ENCODE measurements at places on chromosomes 2 and 18.

DNA sequence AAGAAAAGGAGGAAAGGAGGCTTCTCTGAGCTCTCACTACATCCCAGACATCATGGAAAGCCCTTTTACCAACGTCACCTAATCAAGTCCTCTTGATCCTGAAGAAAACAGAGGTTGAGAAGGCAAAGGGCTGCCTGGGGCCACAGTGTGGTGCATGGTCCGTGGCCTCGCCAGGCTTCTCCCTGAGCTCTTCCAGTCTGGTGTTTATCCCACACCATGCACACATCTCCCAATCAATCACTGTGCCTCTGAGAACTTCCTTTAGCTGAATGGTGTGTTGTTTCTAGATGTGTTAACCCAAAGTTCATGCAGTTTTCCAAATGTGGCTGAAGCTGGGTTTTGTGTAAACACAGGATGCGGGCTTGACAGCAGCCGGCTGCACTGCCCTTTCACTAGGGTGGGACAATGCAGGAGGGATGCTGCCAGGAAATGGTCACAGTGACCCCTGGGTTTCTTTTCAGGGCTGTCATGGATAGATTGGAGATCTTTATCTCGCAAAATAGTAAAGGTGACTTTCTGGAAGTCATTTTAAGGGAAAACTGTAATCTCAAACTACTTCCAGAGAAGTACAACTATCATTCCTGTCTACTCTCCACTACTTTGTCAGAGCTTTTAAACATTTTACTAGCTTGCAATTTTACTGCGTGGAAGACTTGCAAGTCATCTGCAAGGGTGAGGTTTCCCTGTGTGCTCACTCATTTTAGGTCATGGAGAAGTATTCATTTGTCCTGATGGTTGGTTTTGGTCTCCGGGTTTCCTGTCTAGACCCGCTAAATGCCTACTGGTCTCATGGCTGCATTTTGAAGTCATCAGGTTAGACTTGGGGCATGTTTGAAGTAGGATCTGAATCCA is 54.6 kb downstream of the IL1R2 start:
- DNase-seq = no peak

- no peak for DNase-seq
Observed at GRCh38 chr2:228701506-228701905, 520.0 kb upstream of the SPHKAP start.

DNA sequence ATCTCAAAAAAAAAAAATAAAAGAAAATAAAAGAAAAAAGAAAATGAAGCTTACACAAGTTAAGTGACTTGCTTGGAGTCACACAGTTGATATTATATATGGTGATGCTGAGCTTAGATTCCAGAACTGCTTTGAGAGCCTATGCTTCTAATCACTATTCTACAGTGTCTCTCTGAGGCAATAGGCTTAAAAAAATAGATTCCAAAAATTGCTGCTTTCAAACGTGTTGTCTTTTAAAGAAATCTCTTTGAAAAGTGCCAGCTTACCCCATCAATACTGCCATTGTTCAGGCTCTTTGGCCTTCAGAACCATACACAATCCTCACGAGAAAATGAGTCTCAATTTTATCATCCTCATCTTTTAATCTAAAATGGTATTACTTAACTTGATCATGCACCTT is 102.6 kb downstream of the CDK15 start:
- no peak for DNase-seq

- DNase-seq = no peak
Observed at GRCh38 chr2:95379371-95379831, 23.1 kb upstream of the FAHD2A start.

DNA sequence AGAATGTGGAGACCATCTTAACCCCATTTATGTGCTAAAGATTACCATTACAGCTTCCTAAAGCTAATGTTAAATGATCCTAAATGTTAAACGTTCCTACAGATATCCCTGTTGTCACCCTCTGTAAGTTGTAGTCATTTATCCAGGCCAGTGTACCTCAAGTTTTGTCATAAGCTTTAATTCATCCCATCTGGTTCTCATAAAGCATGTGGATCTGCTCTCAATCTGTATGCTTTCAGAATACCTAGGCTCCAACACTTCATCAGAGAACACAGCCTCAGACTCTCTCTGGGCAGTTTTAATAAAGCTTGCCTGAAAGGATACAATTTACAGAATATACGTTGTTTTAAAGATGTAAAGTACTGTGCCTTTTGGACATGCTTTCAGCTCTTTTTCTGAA is 4.2 kb upstream of the CCDC178 start:
- DNase-seq = no peak

- no peak for DNase-seq
Observed at GRCh38 chr18:45851161-45851925, 25.9 kb downstream of the SIGLEC15 start.
